ENCODE measurements at places on chromosomes 12 and 14.

DNA sequence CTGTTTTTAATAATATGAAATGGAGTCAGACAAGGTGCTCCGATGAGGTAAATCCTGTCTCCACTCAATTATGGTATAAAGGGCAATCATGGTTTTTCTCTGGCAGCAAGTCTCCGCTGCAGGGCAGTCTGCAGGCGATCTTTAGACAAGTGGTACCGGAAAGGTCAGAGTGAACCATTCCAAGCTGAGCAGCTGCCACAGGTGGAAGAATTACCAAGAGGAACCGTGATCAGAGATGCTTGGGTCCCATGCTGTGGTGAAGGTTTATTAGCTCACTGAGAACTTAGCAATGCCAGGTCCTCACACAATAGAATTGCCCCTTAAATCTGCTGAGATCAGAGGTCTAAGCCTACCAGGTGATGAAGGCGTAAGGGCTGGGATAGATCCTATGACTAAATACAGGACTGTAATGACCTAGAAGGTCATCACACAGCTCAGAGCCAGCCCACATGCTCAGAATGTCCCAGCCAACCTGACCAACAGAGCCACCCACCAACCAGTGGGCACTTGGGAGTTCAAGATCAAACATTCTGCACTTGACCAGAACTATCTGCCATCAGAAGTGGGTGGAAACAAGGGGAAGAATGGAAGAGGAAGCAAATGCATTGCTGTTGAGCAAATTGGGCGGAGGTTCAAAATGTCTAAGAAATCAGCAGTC lies 175.2 kb upstream of the BCL2L14 start:
- DNase-seq = no peak

DNA sequence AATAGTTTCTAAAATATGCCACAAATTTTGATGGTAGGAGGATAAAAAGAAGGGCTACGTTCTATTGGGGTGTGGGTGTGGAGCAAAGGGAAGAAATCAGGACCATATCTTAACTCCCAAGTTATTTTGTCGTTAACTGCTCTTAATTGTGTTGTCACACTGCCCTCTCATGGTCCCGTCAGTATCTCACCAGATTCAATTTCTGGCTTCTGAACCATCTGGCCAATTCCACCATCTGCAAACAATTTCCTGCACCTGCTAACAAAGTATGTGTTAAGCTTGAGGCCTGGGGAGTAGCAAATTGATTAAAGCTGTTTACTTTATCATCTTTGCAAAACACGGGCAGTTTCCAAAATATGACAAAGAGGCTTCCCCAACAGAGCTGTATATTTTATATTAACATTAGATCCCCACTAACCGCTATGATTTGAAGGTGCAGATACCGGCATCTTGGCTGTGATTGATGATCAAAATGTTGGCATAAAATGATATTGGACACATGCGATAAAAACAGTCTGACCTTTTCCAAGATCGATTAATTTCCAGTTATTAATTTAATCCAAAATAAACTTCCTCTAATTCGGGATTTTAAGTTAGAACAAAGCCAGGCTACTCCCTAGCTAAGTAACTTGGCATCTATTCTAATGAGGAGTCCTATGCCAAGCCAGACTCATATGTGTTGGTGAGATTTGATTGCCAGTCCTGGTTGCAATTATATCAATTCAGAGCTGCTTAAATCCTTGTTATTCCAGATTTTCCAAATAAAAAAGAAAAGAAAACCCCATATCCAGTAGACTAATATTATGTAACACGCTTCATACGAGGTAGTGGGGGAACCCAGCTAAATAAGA lies 6.9 kb upstream of the DNM1L start:
- DNase-seq = peak; percentile 25

GRCh38 chr14:22870811-22871223 lies 723 bp upstream of the LRP10 start:
- no peak for DNase-seq

DNA sequence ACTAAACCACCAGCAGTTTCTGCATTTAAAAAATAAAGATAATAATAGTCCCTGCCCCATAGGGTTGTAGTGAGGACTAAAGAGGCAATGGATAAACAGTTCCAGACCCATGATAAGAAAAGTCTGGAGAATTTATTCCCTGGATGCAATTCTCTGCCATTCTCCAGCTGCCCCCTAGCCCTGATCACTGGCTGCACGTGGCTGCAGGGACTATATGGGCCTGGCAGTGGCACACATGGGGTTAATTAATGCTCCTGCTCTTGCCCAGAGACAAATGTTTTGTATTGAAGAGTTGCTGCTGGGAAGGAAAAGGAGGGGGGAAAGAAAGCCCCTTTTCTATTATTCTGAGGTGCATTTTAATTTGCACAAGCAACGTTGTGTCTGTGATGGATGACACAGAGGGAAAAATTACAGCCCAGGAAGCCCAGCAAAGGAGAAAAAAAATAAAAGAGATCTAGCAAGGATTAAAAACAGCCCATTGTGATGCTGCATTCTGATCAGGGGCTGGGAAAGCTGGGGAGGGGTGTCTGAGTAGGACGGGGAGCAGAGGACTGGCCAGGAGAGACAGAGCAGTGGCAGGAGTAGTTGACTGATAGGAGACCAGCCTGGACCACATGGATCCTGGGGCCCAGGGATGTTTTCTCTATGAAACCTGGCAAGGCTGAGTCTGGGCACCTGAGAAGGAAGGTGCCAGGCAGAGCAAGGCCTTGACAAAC lies 149.3 kb downstream of the ESRRB start:
- DNase-seq = no peak

- DNase-seq = no peak
Measured at GRCh38 chr12:12404297-12404696, 47.4 kb downstream of the BORCS5 start.

GRCh38 chr12:107130830-107131611 lies 37.7 kb upstream of the CRY1 start:
- no peak for DNase-seq

DNA sequence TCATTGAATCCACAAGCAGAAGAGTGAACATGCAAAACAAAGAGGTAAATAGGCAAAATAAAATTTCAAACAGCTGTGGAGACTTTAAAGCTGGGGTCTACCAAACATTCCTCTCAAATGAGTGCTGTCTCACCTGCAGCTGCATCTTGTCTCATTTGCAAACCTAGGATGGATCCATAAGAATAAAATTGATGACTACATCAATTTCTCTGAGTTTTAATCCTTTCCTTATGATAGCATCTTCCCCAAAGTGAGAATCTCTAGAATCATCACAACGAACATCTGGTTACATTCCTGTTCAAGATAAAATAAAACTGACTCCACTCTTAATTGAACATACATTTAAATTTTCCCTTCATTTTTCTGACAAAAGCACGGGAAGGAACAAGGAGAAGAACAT lies 18.2 kb downstream of the SSTR1 start:
- DNase-seq = no peak

- no peak for DNase-seq
Measured at GRCh38 chr12:70213707-70214106, 29.5 kb upstream of the CNOT2 start.

DNA sequence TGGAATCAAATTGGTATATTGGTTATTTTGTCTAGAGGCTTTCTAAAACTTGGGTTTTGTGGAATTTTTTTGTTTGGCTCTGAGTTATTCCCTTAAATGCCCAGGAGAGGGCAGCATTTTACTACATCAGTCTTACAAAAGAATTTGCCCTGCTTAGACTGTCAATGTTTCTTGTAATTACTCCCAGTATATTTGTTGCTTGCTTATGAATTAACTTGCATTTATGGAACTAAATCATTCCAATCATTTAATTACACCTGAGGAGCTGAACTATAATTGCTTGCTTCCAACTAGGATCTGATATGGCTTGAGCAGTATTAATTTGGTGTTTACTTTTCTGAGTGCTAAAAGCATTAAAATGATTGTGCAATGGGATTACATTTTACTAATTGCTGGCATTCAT lies 48.7 kb downstream of the MIPOL1 start:
- DNase-seq = no peak

- DNase-seq = no peak
Measured at GRCh38 chr12:12338527-12339168, 11.4 kb downstream of the MANSC1 start.

- DNase-seq = no peak
Measured at GRCh38 chr14:36504771-36505175, 15.3 kb downstream of the NKX2-1 start.
